ENCODE measurements at places on chromosomes 7 and 10.

- DNase-seq, result no peak
Observed at GRCh38 chr7:1080921-1081255, 7.0 kb upstream of the GPER1 start.

DNA sequence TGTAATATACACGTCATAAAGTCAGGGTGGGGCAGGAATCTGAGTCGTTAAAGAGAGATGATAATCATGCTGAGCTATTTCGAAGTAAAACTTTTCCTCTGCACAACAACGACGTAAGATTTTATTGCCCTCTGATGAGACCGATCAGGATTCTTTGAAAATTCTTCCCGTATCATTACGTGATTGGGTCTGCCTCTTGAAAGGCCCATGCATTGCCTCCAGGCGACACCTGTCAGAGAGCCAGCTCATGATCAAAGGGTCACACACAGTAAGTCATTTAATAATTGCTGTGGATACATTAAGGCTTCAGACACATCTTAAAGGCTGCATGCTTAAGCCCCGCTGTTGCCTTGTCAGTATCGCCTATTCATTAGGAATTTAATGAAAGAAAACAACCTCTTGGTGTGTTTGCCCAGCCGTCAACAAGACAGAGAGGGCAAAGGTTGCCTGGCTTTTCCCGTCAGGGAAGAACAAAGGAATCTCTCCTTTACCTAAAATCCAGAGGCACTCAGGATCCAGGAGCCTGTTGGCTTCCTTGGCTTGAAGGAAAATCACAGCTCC is 189.0 kb upstream of the SH2B2 start:
- peak; percentile 34 for DNase-seq

DNA sequence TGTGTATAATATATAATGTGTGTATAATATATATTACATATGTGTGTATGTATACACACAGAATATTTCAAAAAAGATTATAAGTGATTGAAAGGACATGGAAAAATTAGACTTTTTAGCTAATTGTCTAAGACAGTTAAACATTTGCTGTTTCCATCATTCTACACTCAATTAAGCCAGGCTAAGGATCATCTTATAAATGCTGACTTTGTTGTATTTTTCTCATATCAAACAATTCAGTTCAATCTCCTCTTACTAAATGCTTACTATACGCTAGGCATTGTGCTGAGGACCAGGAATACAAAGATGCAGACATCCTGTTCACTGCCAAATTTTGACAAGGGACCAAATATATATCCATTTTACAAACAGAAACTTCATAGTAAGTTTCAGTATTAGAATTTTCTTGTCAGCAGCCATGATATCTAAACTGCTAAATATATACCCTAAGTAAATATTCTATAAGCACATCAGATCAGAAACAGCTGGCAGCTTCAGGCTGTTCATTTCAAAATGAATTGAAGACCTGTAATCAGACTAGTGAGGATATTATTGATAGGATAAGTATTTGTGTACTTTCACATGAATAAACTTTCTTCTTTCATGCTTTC is 10.3 kb upstream of the LRRN3 start:
- no peak for DNase-seq

GRCh38 chr10:85643845-85644525 is 722.6 kb downstream of the GRID1 start:
- DNase-seq, result no peak

- no peak for DNase-seq
Observed at GRCh38 chr7:119886007-119886406, 387.0 kb upstream of the KCND2 start.

DNA sequence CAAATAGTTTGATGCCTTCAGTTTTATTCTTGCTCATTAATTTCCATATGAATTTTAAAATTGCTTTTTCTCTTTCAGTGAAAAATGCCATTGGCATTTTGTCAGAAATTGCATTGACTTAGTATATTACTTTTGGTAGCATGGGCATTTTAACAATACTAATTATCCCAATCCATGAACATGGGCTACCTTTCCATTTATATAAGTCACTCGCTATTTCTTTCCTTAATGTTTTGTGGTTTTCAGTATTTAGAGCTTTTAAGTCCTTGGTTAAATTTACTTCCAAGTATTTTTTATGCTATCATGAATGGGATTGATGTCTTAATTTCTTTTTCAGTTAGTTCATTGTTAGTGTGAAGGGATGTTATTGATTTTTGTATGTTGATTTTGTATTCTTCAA is 297.4 kb downstream of the ATRNL1 start:
- DNase-seq, result no peak

GRCh38 chr10:122316224-122316884 is 45.3 kb downstream of the BTBD16 start:
- no peak for DNase-seq

DNA sequence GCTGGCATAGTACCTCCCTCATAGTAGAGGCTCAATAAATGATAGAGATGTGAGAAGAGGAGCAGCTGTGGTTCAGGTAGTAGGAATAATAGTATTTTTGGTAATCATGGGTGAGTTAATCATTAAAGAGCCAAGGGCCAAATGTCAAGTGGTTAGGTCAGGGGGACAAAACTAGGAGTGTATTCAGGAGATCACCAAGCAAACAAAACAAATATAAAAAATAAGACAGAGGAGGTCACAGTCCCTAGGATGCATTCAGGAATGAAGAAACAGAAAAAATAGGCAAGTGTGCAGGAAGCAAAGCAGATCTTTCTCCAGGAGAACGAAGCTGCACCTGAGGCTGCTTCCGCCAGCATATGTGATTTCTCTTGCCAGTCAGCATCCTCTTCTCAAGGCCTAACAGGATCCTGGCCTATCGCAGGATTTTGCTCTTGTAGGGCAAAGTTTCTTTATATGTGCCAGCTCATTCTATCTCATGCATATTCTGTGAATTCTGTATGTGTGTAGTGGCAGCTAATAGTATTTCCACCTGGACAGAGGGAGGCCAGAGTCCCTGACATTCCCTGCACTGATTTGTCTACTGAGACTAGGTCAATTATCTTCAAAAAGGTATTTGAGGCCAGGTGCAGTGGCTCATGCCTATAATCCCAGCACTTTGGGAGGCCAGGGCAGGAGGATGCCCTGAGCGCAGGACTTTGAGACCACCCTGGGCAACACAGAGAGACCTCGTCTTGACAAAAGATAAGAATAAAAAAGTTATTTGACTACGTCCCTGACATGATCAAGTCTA is 82.7 kb downstream of the AKR1D1 start:
- no peak for DNase-seq

DNA sequence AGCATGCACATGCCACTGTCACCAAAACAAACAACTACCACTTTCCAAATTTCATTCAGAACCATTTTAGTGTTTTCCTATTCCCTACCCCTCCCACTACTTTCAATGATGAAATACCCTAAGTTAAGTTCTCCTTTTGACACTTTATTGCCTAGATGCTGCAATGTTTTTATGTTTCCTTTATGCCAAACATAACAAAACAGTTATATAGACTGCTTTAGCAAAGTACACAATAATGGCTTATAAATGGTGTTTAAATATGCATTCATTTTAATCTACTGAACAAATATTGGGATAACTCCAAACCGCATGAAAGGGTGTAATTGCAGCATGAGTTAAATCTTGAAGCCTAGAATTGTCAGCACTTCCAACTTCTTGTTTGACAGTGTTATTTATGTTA is 69.2 kb downstream of the PHYHIPL start:
- no peak for DNase-seq

- DNase-seq, result no peak
Observed at GRCh38 chr7:127913686-127914085, 117.6 kb downstream of the LRRC4 start.

DNA sequence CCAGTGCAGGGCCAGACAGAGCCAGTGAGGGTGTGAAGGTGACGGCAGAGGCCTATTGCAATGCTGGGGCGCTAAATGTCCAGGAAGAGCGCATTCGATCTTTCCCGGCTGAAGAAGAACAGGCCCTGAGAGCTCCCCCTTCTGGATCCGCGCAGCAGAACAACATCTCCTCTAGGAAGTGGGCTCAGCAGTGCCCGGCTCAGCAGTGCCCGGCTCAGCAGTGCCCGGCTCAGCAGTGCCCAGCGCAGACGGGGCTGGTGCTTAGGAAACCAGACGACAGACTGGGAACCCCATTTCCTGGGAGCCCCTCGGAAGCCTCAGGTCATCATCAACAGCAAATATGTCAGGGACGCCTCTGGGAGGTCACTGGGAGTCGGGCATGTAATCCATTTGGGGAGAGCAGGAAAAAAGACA is 4.7 kb upstream of the NOS3 start:
- DNase-seq, result peak; percentile 86

GRCh38 chr7:125061776-125062397 is 132.3 kb upstream of the POT1 start:
- DNase-seq, result no peak
